Smooth muscle cell of the coronary artery (primary cell): ENCODE measurements at places on chromosomes 1 and 21. TPM values are rescaled to one million over a fixed set of nuclear protein-coding genes. Genes with fewer than 3 reads are reported as not detected.

Gene ST6GALNAC5
- 0.90 and 4.8 TPM in 2 replicates for total RNA-seq

Gene IL6R
- total RNA-seq, result 1.1 and 12.5 TPM in 2 replicates

Gene CLIC6
- total RNA-seq, result 0.23 TPM in 1 of 2 replicates, not detected in the other

Gene KCNE2
- not detected in 2 replicates for total RNA-seq

Gene PIK3C2B
- total RNA-seq, result 1.7 and 1.9 TPM in 2 replicates

Gene C1orf226
- under 0.01 TPM in 1 of 2 replicates, not detected in the other for total RNA-seq

Gene S100A16
- total RNA-seq, result 98.3 and 375 TPM in 2 replicates

Gene CD34
- 0.82 and 0.90 TPM in 2 replicates for total RNA-seq

Gene GNL2
- total RNA-seq, result 56.4 and 97.3 TPM in 2 replicates

Gene EVA1C
- total RNA-seq, result 7.6 and 14.4 TPM in 2 replicates
